ENCODE measurements at places on chromosomes 11 and 22. TPM values are rescaled to one million over a fixed set of nuclear protein-coding genes. Genes with fewer than 3 reads are reported as not detected.
A peak's percentile ranks its signal among the peaks of the same experiment; 100 is the strongest.

- no peak for DNase-seq
Measured at GRCh38 chr11:108543316-108543964, 45.3 kb upstream of the POGLUT3 start.

Gene P2RX6
- 0.67 TPM for total RNA-seq

- peak; percentile 3 for DNase-seq
Measured at GRCh38 chr11:119483341-119483880, 60.4 kb upstream of the THY1 start.

DNA sequence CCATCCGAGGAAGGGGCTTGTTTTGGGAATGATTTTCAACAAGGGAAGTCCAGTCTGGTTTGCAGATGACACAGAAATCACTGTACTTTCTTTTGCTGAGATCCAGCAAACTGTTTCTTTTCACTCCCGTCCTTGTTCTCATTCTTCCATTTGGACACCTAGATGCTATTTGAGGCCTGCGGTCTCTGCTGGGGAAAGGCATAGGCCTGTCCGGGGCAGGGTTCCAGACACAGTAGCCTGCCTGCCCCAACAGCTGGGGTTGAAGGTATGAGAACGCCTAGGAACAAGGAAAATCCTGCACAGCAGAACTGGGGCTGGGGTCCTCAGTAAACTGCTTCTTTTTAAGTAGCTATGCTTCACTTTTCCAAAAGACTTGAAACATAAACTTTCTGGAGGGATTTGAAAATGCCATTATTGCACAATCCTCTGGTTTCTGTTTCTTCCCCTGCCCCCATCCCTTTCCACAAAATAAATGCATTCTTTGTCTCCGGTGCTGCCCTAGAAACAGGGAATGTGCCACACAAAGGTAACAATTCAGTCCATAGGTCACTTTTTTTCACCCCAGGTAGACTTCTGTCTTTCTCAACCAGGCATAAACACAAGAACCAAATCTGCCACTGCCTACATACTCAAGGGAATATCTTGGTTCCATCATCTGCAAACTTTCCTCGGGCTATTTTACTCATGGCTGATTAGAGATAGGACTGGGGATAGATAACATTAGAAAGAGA, 174.8 kb upstream of the MTMR2 start:
- DNase-seq: no peak

Gene DDX6
- total RNA-seq: 263 TPM

GRCh38 chr22:21839765-21840140, 27.7 kb downstream of the MAPK1 start:
- no peak for DNase-seq

Gene CCDC73
- not detected for total RNA-seq

DNA sequence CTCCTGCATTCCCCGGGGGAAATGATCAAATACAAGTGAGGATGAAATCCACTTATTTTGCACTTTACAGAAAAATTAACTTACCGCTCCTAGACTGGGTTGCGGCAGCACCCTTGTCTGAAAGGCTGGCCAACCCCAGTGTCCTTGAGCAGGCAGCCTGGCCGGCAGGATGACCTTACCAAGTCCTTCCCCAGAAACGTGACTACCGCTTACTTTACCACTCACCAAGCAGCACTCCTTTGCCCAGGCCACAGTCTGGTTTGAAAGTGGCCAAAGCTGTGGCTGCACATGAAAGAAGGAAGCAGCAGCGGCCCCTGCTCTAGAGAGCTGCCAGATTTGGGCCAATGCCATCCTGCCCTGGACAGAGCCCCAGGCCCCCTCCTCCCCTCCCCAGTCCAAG, 20.3 kb downstream of the MYH9 start:
- no peak for DNase-seq

Gene MADD
- total RNA-seq: 60.9 TPM

Gene LRRC74B
- total RNA-seq: not detected

Gene SMTNL1
- not detected for total RNA-seq

Gene ANO1
- total RNA-seq: not detected

Gene OOSP3
- 0.29 TPM for total RNA-seq

DNA sequence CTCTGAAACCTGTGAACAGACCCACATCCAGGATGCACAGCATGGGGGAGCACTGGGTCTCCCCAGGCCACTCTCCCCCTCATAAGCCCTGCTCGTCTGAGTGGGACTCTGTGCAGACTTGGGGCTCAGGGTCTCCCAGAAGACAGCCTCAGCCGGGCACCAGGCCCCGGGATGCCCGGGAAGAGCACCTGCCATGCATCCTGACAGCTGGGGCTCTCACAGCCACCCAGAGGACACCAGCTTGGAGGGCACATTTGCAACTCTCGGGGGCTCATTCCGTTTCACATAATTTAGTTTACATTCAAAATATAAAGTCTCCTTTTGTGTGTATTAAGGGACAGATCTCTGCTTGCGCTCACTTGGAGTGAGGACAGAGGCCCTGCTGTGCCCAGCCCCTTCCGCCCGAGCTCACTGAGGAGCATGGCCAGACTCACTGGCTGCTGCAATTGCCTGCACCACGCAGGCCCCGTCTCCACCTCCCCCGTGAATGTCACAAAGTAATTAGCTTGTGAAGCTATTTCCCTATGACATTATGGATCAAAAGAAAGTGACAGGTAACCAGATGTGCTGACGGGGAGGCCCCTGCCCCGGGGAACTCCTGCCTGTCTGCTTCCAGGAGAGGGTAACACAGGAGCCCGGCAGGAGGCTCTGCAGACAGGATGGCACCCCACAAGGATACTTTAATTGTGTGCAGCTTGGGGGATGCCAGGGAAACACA, 275.6 kb downstream of the BRD1 start:
- DNase-seq: no peak

- DNase-seq: no peak
Measured at GRCh38 chr11:44725757-44726282, 942 bp upstream of the TSPAN18 start.

Gene MUC6
- total RNA-seq: not detected

Gene BMAL1
- total RNA-seq: 21.9 TPM
